Activated CD8-positive, alpha-beta memory T cell treated with anti-CD3 and anti-CD28 coated beads for 4 hours (primary cell): ENCODE measurements at places on chromosomes 7 and 10.

- DNase-seq, result no peak
Observed at GRCh38 chr10:71390461-71390835, 6.3 kb upstream of the CDH23 start.

- DNase-seq, result no peak
Observed at GRCh38 chr10:19772972-19773371, 43.3 kb upstream of the PLXDC2 start.

DNA sequence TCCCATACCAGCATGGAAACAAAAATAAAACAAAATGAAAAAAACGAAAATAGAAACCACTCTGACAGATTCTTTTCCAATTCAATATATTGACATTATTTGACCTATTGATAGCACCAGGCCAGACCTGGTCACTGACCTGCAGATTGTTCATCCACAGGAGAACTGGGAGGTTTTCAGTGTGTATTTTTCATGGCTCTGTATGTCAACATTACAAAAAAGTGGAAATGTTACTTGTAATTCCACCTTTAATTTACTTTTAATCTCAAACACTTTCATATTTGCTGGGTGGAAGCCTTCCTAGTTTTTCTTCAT, 2.9 kb downstream of the HKDC1 start:
- DNase-seq, result no peak

- DNase-seq, result no peak
Observed at GRCh38 chr10:57222603-57223002, 861.5 kb upstream of the ZWINT start.

- no peak for DNase-seq
Observed at GRCh38 chr7:111082351-111082750, 8.6 kb upstream of the LRRN3 start.

GRCh38 chr10:69123306-69123746, 652 bp upstream of the VPS26A start:
- DNase-seq, result no peak

DNA sequence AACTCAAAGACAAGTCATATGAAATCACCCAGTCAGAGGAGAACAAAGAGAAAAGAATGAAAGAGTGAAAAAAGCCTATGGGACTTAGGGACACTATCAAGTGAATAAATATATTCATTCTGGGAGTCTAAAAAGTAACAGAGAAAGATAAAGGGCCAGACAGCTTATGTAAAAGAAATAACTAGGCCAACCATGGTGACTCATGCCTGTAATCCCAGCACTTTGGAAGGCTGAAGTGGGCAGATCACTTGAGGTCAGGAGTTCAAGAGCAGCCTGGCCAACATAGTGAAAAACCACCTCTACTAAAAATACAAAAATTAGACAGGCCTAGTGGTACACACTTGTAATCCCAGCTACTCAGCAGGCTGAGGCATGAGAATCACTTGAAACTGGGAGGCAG, 154.7 kb upstream of the TMEM106B start:
- no peak for DNase-seq

GRCh38 chr7:4406288-4407058, 275.6 kb upstream of the FOXK1 start:
- DNase-seq, result no peak

DNA sequence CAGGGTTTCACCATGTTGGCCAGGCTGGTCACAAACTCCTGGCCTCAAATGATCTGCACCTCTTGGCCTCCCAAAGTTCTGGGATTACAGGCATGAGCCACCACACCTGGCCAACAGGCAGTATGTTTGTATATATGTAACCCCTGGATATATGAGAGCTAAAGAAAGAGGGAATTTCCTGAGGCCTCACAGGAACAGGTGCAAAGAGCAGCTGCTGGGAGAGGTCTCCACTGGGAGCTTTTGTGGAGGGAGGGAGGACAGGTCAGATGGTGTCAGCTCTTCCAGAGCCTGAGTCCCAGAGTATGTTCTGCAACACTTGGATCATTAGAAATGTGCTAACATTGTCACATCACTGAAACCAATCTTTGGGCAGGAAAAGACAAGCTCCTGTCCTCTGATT, 110.1 kb upstream of the KIF5B start:
- no peak for DNase-seq

DNA sequence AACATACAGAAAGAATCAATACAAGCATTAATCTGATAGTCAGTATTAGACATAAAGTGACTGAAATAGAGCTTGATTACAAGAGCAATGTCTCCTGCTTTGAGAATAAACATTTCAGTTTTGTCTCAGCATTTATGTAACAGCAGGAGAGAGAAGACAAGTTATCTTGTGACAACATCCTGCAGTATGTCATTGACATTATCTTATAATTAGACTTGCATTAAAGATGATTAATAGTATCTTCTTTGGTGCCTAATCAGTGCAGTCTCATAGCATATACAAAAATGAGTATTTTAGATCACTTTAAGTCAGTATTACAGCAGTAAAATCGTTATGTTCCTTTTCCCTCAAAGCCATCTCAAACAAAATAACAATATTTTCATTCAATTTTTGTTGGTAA, 436.1 kb upstream of the ETV1 start:
- no peak for DNase-seq

DNA sequence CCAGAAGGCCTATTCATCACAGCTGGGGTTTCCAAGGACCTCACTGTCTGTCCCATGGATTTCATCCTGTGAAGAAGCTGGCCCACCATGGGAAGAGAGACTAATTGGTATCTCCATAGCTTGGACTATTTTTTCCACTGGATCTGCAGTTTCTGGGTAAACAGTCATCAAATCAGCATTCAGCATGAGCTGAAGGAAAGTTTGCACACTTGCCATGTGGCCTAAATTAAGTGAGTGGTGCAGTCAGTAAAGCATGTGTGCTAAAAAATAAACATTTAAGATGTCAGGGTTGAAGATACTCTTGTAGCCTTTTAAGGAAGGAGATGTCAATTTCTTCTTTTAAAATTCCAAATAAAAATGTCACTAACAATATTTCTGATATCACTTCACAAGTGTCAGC, 381.1 kb upstream of the ZMIZ1 start:
- DNase-seq, result no peak
